ENCODE measurements at places on chromosomes 6 and 20.

- no peak for DNase-seq
Observed at GRCh38 chr20:55009066-55009465, 533.7 kb downstream of the DOK5 start.

DNA sequence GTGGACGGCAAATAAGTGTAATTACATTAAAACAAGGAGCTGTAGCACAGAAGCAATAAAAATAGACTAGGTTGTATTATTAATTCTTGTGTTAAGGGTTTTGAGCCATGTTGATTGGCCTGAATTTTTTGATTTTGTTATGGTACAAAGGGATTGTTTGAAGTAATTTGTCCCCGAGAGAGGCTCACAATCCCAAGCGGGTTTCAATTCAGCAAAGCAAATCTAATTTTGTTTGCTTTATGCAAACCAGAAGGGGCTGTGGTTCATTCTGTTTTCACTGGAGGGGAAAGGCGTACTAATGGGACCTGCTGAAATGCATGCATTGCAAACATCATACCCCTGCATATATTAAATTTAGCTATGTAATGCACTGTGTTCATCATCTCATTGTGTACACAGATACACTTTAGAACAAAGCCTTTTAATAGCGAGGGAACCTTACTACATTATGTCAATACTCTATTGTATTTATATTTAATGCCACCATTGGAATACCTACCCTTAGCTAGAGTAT, 379.5 kb upstream of the POU3F2 start:
- no peak for DNase-seq

DNA sequence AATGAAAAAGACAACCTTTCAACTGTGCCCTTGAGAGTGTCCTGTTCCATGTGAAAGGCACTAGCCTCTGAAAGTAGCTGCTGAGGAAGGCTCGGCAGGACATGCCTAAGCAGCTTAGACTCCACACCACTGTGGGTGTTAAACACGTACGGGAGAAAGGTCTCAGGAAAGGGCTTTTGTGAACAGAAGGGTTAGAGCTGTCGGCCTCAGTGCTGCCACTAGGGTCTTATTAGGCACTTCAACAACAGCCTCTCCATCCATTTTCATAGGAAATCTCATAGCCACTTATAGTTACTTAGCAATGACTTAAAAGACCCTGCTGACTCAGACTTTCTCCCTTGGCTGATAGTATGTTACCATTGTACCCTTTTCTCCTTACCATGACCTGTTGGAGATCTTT, 662.8 kb downstream of the TBC1D32 start:
- DNase-seq: no peak

DNA sequence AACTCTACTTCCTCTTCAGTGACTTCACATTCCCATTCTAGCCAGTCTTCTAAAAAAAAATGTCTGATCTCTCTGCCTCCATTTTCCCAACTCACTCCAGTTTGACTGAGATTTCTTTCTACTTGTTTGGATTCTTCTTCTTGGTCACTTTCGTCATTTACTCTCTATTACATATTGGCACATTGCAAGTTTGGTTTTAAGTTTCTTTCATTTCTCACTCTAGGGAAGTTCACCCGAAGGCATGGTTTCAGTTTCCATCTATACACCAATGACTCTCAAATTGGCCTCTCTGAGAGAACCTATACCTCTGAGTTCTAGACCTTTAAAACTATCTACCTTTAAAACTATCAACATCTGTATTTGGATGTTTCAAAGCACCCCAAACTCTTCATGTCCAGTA, 51.3 kb downstream of the CD109 start:
- no peak for DNase-seq

DNA sequence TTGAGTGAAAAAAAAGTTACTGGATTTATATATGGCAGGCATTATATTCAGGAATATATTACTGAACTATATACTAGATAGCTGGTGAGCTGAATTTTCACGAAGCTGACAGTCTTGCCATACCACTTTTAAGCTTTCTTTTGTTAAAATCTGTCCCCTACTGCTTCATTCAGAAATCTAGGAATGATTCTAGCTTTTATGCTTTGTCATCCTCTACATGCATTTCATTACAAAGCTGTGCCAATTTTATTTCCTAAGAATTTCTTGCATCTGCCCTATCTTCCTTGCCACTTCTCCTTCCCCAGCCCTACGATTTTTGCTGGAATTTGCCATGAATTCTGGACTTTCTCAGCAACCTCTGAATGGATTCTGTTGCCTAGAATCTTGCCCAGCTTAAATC, 158.5 kb upstream of the ADGRB3 start:
- DNase-seq: no peak

DNA sequence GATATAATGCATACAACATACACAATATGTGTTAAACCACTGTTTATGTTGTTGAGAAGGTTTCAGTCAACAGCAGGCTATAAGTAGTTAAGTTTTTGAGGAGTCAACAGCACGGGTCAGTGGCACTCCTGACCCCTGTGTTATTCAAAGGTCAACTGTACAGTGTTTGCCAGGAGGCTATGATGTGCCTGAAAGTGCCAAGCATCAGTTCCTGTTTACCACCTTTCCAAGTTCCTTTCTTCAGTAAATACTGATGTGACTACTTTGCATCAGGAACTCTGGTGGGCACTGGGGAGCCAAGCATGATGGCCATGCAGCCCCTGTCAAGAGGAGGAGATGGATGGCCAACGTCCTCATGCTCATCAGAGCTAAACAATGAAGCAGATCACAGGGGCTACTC, 224.4 kb upstream of the EXOC2 start:
- no peak for DNase-seq

DNA sequence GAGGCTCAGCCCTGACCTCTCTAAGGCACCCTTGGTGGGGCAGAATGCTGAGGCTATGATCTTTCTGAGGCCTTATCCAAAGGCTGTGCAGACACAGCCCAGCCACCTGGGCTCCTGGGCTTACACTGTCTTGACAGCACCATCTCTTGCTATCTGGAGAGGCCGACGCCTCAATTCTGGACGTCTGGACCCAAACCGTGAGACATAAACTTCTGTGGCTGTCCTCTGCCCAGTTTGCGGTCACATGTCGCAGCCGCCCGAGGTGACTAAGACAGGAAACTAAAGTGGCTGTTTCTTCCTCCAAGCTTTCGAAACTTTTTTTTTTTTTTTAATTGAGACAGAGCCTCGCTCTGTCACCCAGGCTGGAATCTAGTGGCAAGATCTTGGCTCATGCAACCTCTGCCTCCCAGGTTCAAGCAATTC, 49.3 kb downstream of the PRR18 start:
- DNase-seq: peak; percentile 34

GRCh38 chr20:59047938-59048680, 5.5 kb upstream of the PRELID3B start:
- no peak for DNase-seq

- no peak for DNase-seq
Observed at GRCh38 chr20:32333181-32333987, 24.7 kb upstream of the ASXL1 start.

DNA sequence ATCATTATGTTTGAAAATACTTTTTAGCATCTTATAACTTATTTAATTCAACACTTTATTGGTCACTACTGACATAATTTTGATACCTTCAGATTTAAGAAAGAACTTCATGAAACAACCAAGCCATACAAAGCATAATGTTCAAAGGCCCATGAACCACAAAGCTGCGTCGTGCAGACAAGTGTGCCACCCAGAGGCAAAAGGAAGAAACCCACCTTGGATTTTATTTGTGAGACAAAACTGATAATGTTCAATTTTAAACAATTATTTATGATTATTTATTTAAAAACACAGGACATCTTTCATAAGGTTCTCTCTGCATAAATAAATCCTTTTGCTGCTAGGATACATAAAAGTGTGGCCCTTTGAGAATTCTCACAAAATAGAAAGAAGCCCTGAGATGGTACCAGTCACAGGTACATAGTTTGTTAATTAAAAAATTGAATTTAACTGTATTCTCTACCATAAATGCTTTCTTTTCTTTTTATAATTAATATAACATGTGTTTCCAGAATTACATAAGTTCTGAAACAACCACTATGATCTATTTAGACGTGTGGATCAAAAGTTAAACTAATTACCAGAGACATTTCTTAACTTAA, 143.7 kb downstream of the RALGAPA2 start:
- DNase-seq: no peak

DNA sequence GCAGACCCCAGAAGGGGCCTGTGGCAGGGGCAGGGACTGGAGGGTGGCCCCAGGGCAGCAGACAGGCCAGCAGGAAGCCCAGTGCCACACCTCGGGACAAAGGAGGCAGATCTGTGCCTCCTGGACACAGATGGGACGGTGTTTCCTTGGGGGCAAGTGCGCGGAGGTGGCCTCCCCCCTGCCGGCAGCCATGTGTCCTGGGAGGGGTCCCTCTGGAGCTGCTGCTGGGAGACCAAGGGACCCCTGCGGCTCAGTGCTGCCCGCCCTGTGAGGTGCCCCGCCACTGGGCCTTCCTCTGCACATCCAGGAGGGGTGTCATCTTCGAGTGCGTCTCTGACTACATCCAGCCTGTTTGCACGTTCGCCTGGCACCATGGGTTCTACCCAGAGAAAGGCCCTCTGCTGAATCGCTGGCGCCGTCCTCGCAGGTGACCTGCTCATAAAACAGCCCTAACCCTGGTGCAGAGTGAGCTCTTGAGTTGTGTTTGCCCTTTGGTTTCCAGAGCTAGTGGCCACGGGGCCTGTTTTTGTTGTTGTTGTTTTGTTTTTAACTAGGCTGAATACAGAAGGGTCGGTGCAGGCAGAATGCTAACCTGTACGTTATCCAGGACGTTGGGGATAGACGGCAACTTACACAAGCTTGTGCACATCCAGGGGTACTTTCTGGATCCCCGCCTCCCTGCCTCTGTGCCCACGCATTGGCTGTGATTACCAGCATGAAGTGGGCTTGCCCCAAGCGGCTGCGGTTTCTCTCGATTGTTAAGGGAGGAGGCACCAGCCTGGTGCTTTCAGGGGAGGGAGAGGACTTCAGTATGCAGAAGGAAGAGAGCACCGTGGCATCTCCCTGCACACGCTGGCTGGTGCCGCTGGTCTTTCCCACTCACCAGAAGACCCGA, 1.3 kb upstream of the KCNQ2 start:
- no peak for DNase-seq

DNA sequence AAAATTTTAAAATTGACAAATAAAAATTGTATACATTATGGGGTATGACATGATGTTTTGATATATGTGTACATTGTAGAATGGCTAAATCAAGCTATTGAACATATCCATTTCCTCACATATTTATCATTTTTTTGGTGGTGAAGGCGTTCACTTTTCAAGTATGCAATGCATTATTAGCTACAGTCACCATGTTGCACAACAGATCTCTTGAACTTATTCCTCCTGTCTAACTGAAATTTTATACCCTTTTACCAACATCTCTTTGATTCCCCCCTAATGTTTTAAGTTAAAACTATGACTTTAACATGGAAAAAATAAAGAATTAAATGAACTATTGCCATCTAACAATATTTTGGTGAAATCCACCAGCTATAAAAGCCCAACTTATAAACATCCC, 65.2 kb upstream of the UST start:
- DNase-seq: no peak

GRCh38 chr6:69693762-69694161, 103.0 kb downstream of the LMBRD1 start:
- DNase-seq: no peak

GRCh38 chr6:157571269-157571668, 190.3 kb downstream of the ZDHHC14 start:
- DNase-seq: no peak

DNA sequence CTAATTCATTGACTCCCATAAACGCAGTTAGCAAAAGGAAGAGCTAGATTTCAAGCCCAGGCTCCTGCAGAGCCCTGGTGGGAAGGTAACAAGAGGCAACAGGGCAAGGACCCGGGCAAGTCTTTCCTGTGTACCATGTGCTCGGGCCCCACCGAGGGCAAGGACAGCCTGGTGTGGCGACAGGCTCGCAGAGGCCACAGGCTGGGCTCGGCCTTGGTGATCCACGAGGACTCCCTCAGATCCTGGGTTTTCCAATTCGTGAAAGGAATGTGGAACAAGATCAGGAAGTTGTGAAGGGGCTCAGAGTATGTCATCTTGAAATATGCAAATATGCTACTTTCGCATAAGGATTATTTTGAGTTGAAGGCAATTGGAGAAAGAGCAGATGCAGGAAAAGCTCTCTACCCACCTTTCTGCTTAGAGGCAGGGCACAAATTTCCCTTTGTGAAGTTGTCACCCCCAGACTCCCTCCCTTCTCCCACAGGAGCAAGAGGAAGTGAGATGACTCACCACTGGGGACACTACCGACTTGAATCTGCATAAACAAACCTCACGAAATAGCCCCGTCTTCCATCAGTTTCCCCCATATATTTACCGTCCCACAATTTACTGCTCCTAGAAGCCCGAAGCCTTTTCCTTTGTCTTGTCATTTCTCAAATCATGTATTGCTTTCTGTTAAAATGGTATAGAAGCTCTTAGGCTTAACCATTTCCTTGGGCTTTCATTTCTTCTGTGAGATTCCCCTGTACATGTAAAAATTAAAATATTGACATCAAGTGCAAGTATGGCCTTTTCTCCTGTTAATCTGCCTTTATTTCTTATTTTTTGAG, 79.0 kb downstream of the PSMG4 start:
- no peak for DNase-seq

- DNase-seq: peak; percentile 18
Observed at GRCh38 chr6:37259191-37259590, 1.2 kb upstream of the TMEM217 start.

- no peak for DNase-seq
Observed at GRCh38 chr20:46311039-46311650, 2.8 kb upstream of the CDH22 start.

- no peak for DNase-seq
Observed at GRCh38 chr20:51365670-51366069, 176.8 kb downstream of the NFATC2 start.

- DNase-seq: no peak
Observed at GRCh38 chr20:41005361-41005729, 23.3 kb upstream of the TOP1 start.

GRCh38 chr6:1605004-1605892, 4.5 kb upstream of the FOXC1 start:
- no peak for DNase-seq

DNA sequence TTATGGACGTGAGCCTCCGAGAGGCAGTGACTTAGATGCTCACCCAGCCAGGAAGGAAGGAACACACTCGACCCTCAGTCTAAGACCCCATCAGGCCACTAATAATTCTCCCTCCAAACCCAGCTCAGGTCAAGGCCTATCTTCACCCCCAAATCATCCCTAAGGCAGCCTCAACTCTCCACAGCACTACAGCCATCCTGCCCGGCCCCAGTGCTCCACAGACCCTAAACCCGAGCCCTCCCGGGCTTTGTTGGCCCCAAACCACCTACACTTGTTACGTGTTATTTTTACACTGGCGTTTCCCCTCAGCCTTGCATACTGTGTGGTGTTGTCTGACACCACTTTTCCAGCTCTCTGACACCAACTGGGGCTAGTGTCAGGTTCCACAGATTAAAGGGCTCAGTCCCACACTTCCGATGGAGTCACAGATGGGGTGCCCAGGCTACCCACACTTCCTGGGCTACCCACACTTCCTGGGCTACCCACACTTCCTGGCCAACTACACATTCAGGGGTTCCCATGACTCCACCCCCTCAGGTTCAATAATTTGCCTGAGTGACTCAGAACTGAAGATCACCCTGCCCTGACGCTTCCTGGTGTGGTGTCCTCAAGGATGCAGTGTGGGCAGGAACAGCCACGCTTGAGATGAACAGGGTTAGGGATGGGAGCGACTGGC, 25.3 kb downstream of the RBCK1 start:
- peak; percentile 58 for DNase-seq

All from T-helper 22 cell (primary cell).